ENCODE measurements at places on chromosomes 16 and 17.

DNA sequence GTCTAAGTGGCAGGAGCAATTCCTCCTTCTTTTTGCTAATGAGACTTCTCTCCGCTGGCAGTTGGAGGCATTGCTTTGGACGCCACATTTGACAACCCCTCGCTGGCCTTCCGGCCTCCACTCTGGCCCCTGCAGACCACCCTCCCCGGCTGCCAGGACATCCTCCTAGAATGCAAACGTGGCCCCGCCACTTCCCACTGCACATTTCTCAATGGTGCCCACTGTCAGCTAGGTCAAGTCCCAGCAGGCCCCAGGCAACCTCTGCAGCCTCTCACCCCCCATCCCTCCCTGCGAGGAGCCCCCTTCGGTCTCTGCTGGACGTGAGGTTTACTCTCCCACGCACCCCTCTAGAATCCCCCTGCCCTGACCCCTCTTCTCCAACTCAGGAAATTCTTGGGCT is 250.3 kb downstream of the FOXL1 start:
- DNase-seq: no peak

- no peak for DNase-seq
Observed at GRCh38 chr17:35679007-35679682, 52.3 kb upstream of the RASL10B start.

DNA sequence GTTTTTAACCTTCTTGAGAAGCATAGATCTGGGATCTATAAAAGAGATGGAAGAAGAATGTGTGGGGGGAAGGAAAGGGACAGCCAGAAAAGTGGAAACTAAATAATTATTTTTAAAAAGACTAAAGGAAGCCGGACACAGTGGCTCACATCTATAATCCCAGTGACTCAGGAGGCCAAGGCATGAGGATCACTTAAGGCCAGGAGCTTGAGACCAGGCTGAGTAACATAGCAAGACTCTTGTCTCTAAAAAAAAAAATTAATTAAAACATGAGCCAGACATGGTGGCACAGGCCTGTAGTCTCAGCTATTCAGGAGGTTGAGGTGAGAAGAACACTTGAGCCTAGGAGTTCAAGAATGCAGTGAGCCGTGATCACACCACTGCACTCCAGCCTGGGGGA is 335.1 kb downstream of the GRIN2A start:
- no peak for DNase-seq

- DNase-seq: no peak
Observed at GRCh38 chr16:22232277-22233036, 26.4 kb downstream of the EEF2K start.

- DNase-seq: no peak
Observed at GRCh38 chr17:77478899-77479298, 338.1 kb downstream of the SEC14L1 start.

- DNase-seq: no peak
Observed at GRCh38 chr17:63961355-63962212, 11.1 kb downstream of the SCN4A start.

- DNase-seq: no peak
Observed at GRCh38 chr17:42893359-42893758, 7.2 kb upstream of the G6PC1 start.

DNA sequence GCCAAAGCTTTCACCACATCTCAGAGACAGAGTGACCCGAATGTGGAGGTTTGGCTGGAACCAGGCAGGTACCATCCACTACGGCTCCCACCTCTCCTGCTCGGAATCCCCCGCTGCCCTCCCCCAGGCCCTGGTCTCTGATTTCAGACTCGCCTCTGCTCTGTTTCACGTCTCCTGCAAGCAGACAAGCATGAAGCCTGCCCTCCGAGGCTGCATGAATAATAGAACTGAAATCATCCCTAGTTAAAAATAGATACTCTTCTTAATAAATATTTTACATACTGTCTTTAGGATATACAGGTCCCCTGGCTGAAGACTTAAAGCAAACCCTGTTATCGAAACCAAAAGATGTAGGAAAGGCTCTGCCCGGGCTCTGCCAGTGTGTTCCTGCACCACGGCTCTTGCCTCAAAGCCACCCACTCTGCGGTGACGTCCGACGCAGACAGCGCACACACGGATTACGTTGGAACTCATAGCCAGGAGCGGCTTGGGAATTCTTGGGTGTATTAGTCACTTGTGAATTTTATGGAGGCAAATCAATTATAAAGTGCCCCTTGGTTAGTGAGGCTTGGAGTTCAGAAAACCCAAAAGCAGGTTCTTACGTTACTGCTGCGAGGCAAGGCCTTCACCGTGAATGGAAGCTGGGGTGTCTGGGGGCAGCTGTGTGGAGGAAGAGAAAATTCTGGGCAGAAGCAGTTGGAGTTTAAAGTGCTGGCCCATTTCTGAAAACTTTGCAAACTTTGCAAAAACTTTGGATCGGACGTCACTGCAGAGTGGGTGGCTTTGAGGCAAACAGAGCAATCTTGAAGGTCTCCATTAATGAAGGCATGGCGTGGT is 25.6 kb upstream of the NPTX1 start:
- DNase-seq: no peak

DNA sequence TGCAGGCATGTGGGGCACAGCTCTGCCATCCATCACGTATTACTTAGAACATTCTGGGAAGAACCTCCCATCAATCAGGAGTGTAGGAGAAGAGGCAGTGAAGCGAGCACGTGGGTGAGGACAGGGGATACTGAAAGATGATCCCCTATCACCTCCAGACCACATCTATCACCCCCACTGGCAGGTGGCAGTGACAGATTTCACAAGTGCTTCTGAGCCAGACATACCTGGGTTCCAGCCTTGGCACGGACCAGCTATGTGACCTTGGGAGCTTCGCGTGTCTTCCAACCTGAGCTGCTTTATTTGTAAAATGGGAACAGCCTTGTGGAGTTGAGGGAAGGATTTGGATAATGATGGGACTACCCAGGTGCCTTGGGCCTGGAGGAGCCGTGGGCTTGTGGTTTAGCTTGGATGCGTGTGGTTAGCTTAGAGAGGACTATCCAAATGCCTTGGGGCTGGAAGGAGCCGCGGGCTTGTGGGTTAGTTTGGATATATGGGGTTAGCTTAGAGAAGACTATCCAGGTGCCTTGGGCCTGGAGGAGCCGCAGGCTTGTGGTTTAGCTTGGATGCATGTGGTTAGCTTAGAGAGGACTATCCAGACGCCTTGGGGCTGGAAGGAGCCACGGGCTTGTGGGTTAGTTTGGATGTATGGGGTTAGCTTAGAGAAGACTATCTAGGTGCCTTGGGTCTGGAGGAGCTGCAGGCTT is 206.4 kb downstream of the ENGASE start:
- DNase-seq: no peak

All from activated CD4-positive, CD25-positive, alpha-beta regulatory T cell treated with anti-CD3 and anti-CD28 coated beads, Interleukin-2, amount 50 U/mL, for 16 hours (primary cell).